ENCODE measurements at places on chromosomes 6 and 20.

DNA sequence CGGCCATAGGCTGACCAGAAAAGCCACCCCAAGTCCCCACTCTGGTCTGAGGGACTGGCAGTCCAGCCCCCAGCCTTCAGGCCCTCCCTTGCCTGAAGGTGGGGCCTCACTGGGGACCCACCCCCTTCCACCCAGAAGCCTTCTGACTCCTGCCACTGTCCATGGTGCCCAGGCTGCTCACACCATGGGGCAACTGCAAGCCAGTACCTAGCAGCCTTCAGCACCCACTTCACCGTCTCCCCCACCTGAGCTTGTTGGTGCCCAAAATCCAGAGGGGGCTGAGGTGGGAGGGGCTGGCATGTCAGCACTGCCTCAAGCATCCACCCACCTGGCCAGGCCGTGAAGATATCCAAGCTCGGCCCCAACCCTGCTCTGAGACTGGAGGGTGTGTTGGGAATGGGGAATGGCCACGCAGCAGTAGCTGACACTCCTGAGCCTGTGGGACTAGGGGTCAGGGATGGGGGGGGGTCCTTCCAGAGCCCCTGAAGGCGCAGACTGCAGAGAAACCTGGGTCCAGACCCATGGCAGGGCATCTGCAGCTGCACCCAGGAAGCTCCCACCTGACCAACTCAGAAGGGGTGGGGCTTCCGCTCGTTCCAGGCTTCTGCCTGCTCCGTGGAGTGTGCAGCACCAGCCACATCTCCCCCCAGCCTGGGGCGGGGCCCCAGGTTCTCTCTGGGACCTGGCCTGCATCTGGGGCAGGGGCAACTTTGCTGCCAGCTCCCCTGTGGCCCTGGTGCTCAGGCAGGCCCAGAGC, 942.1 kb upstream of the EPHA7 start:
- DNase-seq: no peak

DNA sequence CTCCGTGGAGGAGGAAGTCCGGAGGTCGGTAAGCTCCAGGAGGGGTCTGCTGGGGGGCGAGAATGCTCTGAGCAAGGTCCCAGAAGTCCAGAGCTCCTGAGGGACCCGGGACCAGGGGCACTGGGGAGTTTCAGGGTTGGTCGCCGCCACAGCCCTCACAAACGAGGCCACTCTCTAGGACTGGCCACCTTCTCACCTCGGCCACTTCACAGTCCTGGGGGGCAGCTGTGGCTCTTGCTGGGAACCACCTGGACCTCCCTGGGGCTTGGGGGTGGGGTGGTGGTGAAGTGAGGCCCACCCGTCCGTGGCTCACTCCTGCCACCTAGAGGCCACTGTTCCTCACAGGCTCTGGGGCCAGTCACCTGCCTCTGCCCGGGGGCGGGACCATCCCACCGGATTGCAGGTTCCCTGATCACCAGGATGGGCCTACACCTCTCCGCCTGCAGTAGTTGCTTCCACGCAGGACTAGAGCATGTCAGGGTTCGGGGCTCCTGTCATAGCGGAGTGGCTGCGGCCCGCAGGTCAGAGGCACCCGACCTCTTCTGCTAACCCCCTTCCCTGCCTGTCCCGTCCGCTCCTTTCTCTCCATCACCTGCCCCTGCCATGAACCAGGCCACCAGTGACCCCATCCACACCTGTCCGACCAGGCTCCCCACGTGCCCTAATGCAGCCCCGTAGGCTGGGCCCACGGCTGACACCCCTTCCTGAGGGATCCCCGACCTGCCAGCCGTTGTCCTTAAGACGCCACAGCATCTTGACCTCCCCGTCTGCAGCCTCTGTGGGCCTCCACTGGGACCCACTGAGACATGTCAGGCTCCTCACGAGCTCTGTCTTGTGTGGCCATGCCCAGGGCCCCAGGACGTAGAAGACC, 5.1 kb upstream of the TCEA2 start:
- peak; percentile 69 for DNase-seq

DNA sequence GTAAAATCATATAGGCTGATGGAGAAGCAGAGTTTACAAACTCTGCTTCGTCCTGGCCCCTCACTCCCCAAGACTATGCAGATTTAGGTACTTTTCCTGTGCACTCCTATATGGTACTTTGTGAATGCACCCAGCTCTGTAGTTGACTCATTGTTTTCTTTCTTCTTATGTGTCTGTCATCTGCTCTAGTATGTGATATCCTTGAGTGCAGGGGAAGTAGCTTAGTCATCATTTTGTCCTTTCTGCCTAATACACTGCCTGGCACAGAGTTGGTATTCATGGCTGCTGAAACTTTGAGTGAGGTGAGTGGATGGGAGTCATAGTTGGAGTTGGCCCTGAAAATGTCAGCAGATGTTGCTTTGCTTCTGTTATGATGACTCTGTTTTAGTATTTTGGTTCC, 222.6 kb downstream of the RNF144B start:
- no peak for DNase-seq

GRCh38 chr6:144148886-144149285, 1.4 kb upstream of the STX11 start:
- DNase-seq: no peak

- DNase-seq: no peak
These were observed 441.1 kb upstream of the JARID2 start for GRCh38 chr6:14804785-14805210.

DNA sequence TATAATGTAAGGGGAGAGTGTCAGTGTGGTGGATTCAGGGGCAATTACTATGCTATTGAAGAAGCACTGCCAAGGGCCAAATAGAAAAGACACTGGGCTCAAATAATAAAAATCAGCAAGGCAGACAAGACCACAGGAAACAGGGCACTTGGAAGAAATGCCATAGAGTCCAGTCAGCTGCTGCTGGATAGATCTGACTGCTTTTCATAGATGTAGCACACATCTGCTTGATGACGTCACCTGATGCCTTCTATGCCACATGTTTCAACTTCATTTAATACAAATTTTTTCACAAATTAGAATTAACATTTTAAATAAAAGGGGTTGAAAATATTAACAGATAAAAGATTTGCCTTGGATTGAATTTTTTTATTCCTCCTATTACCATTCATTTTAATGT, 23.9 kb upstream of the AHI1 start:
- no peak for DNase-seq

DNA sequence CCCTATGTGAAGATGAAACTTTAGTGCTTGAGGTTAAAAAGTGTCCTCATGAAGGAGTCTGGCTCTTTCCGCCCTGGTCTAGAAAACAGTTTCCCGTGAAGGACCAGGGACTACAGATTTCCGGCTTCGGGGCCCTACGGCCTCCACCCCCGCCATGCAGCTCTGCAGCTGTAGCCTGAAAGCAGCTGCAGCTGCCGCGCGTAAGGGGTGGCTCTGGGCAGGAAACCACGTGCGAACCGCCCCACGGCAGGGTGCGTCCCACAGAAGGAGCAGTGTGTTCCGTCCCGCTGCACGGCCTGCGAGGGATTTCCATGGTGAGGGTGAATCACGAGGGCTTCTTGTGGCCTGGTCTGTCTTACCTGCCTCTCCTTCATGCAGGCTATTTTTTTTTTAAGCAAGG, 117.0 kb downstream of the ERMARD start:
- DNase-seq: no peak

DNA sequence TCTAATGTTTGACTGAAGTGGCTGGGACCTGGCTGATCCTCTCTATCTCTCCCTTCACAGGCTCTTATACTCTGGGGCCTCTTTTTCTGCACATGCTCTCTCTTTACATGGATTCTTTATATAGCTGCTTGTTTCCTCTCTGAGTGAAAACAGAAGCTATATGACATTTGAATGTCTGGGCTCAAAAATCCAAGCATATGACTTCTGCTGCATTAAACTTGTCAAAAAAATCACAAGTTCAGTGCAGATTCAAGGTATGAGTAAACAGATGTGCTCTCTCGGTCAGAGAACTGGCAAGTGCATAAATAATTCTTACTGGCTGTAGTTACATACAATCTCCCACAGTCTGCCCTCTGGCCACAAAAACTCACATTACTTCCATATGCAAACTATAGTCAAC, 96.6 kb downstream of the LCA5 start:
- DNase-seq: no peak

DNA sequence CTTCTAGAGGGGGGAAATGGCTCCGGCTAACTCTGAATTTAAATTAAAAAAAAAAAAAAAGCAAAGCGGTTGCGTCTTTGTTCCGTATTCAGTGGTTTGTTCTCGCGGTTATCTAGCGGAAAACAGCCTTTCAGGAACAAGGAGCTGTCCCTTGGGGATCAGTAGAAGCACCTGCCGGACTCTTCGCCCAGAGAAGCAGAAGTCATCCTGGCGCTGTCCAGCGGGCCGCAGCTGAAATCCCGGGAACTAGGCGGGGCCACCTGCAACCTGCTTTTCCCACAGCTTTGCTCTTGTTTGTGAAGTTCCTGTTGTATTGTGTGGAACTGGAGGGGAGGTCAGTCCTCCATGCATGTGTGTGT, 43.9 kb upstream of the GJE1 start:
- DNase-seq: no peak

DNA sequence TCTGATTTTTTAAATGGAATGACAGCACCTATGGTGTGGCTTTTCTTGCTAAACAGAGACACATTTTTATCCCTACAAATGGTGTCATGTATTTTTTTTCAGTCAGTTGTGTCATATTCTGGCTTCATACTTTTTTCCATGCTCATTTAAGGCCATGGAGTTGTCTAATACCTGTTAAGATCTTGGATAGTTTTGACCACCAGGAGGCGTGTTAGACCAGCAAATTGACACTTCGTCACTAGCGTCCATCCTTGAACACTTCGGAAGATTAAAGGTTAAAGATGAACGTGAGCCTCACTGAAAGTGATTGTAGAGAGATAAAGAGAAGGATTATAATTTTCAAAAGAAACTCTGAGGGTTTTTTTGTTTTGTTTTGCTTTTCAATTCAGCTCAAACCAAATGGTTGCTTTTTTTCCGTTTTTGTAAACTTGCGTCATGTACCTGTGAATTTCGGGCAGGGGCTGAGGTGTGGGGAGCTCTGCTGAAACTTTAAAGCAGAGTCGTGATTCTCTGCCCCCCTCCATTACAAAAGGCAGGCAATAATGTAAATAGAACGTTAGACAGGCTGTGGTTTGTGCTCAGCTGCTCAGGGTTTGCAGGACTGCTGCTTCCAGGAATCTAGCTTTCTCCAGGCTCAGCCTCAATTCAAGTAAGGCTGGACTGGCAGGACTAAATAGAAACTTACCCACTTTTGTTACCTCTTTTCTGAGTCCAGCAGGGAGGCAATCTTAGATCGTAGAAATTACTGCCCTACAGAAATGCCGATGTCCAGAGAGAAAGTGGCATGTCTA, 245.1 kb downstream of the FOXA2 start:
- DNase-seq: peak; percentile 71

- no peak for DNase-seq
These were observed 61.5 kb upstream of the STXBP5 start for GRCh38 chr6:147142684-147143245.

- DNase-seq: no peak
These were observed 731 bp downstream of the MAK start for GRCh38 chr6:10837622-10837994.

DNA sequence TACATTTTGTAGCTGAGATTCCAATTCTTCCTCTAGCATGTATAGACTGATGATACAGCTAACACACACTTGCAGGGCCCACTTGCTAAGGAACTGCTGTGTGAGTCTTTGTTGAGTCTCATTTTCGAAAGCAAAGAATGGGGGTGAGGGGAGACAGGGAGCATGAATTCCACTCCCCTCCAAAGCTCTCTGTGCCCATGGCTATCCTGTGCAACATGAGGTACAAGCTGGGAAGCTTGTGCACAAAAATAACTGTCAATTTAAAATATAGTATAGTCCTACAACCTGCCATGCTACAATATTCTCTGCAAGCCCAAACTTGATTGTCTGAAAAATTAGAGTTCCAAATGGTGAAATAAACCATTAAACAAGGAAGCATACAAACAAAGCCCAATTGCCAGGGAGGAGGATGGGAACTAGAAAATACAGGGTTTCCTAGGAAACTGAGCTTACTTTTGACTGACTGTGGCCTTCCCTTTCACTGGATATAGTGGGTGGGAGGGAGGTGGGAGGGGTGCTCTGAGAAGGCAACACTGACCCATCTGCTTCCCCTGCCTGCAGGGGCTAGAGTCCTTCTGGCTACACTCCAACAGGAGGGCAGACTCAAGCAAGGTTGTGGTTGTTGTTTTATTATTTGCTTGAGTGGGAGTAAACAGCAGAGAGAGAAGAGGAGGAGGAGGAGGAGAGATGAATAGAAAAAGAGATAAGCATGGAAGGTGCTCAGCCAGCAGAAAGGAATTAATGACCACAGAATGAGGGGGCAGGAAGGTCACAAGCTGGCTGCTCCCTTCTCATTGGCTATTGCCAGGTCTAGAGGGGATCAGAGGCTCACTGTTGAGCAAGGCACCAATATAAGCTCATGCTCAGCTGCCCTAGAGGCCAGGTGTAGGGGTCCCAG, 84.6 kb downstream of the FYN start:
- DNase-seq: no peak

GRCh38 chr20:53582574-53583351, 10.9 kb downstream of the ZNF217 start:
- no peak for DNase-seq

- no peak for DNase-seq
These were observed 11.1 kb upstream of the SLC16A10 start for GRCh38 chr6:111076024-111076695.
